ENCODE measurements at places on chromosomes 1 and 21. TPM values are rescaled to one million over a fixed set of nuclear protein-coding genes. Genes with fewer than 3 reads are reported as not detected.
A peak's percentile ranks its signal among the peaks of the same experiment; 100 is the strongest.

The SLFNL1 gene
- total RNA-seq: 0.52 TPM

The CSF3R gene
- total RNA-seq: 19.7 TPM

The SLC26A9 gene
- 0.13 TPM for total RNA-seq

The ERMAP gene
- total RNA-seq: 20.4 TPM

The MNDA gene
- not detected for total RNA-seq

The KCNJ15 gene
- 0.43 TPM for total RNA-seq

The FAF1 gene
- 35.5 TPM for total RNA-seq

The AKR7A2 gene
- 81.5 TPM for total RNA-seq

The CFAP141 gene
- not detected for total RNA-seq

The PSRC1 gene
- total RNA-seq: 14.3 TPM

The MANEAL gene
- 2.3 TPM for total RNA-seq

GRCh38 chr1:97164276-97164639 is 442.7 kb downstream of the PTBP2 start:
- H3K27me3 ChIP-seq: no peaks in the 10 kb centered on the region
- DNase-seq: no peak
- H3K36me3 ChIP-seq: no peaks in the 10 kb centered on the region
- no peak overlapping the region for H3K4me3 ChIP-seq
- H3K27ac ChIP-seq: no peak overlapping the region

- no peaks in the 10 kb centered on the region for H3K27me3 ChIP-seq
- H3K4me3 ChIP-seq: no peak overlapping the region
- H3K27ac ChIP-seq: no peak overlapping the region
- no peaks in the 10 kb centered on the region for H3K4me1 ChIP-seq
- no peaks in the 10 kb centered on the region for H3K36me3 ChIP-seq
- DNase-seq: no peak
These were observed 81.2 kb downstream of the PHTF1 start for GRCh38 chr1:113678159-113678469.

- H3K27me3 ChIP-seq: no peaks in the 10 kb centered on the region
- H3K36me3 ChIP-seq: no peaks in the 10 kb centered on the region
- peak overlapping the region; percentile 59 for H3K27ac ChIP-seq
- peaks cover 13% of the 10 kb centered on the region for H3K4me1 ChIP-seq
- peak overlapping the region; percentile 19 for H3K4me3 ChIP-seq
- peak; percentile 91 for DNase-seq
These were observed 5.5 kb downstream of the RNF223 start for GRCh38 chr1:1068517-1069055.

GRCh38 chr21:46118316-46119143 is 20.6 kb downstream of the COL6A2 start:
- H3K4me3 ChIP-seq: no peak overlapping the region
- H3K27me3 ChIP-seq: no peaks in the 10 kb centered on the region
- DNase-seq: no peak
- H3K4me1 ChIP-seq: no peaks in the 10 kb centered on the region
- no peaks in the 10 kb centered on the region for H3K36me3 ChIP-seq
- H3K27ac ChIP-seq: no peak overlapping the region

DNA sequence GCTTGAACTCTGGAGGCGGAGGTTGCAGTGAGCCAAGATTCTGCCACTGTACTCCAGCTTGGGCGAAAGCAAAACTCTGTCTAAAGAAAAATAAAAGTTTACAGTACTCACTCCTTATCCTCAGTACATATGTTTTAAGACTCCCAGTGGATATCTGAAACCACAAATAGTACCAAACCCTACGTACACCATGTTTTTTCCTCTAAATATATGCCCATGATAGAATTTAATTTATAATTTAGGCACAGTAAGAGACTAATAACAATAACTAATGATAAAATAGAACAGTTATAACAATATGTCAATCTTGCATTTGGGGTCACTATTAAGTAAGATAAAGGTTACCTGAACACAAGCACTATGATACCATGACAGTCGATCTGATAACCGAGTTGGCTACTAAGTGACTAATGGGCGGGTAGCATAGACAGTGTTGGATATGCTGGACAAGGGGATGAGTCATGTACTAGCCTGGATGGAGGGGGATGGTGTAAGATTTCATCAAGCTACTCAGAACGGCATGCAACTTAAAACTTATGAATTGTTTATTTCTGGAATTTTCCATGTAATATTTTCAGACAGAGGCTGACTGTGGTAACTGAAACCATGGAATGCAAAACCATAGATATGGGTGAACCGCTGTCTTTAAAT is 43.7 kb downstream of the ST7L start:
- H3K27ac ChIP-seq: no peak overlapping the region
- no peaks in the 10 kb centered on the region for H3K4me1 ChIP-seq
- H3K27me3 ChIP-seq: no peaks in the 10 kb centered on the region
- peak; percentile 56 for DNase-seq
- no peaks in the 10 kb centered on the region for H3K36me3 ChIP-seq
- no peak overlapping the region for H3K4me3 ChIP-seq

- H3K27ac ChIP-seq: peak overlapping the region; percentile 78
- peaks cover 10% of the 10 kb centered on the region for H3K4me1 ChIP-seq
- DNase-seq: no peak
- H3K27me3 ChIP-seq: no peaks in the 10 kb centered on the region
These were observed 1.1 kb downstream of the C1orf50 start for GRCh38 chr1:42768172-42768571.

DNA sequence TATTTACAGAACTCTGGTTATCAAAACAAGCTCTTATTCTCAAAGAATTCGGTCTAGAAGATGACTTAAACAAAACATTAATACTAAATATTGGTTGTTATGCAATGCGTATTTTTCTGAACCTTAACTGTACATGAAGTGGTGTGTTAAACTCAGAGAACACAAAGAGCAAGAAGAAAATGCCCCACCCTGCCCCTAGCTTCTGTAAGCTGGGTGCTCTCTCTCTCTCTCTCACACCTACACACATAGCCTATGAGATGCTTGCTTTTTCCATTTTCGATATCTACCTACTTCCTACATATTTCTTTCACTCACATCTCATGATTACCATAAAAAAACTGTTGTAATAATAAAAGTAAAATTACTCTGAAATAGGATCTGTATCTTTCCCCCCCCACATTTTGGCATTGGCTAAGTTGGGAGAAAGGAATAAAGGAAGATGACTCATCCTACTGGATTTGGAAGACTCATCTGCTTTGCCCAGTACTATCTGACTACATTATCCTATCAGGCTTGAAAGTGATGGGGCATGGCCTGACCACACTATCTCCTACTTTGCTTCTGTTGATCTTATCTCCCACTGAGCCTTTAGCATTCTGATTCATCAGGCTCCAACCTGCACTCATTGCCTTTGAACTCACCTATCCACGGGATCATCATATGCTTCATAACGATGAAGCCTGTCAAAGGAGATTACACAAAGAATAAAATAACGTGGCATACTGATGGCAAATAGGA is 2.9 kb downstream of the CRYZ start:
- H3K4me3 ChIP-seq: no peak overlapping the region
- peak overlapping the region; percentile 56 for H3K27ac ChIP-seq
- H3K27me3 ChIP-seq: no peaks in the 10 kb centered on the region

DNA sequence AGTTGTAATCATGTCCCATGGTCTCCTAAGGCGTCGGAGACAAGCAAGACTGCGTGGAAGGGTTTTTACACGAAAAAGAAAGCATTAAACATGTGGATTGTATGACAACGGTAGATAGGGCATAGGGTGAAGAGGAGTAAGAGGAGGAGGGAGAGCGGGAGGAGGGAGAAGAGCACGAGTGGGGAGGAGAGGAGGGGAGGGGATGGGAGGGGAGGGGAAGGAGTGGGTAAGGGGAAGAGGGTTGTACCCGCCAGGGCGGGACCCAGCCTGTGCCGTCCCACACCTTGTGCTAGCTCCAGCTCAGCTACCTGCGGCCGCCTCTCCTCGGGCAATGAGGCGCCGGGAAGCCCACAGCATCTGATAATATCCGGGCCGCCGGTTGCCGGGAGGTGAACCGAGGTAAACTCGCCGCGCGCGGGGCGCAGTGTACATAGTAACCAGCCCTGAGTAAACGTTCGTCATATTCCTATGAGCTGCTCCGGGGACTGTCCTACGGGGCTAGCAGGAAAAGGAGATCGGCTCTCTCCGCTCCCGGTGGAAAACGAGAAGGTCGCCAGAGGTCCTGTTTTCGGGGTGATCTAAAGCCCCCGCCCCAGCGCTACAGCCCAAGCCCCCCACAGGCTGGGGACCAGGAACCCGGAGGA is 449 bp upstream of the RCAN3 start:
- peak overlapping the region; percentile 46 for H3K4me3 ChIP-seq
- H3K36me3 ChIP-seq: no peaks in the 10 kb centered on the region
- DNase-seq: peak; percentile 93
- no peaks in the 10 kb centered on the region for H3K4me1 ChIP-seq
- peak overlapping the region; percentile 94 for H3K27ac ChIP-seq
- no peaks in the 10 kb centered on the region for H3K27me3 ChIP-seq

DNA sequence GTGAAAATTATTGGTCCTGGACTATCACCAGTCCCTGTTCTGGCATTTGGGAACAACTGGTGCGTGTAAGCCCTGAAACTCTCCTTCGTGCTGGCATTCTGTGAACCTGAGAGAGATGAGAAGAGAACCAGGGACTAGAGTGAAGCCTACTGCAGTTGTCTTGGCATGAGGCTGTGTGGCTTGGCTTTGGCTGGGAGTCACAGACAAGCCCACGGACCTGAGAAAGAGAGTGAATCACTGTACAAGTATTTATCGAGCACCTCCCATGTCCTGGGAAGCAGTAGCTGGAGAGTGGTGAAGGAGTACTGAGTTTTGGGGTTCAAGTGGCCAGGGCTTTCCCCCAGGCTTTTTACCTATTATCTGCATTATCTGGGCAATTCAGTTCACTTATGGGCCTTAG is 63.3 kb downstream of the FGGY start:
- H3K27ac ChIP-seq: peak overlapping the region; percentile 15
- H3K36me3 ChIP-seq: no peaks in the 10 kb centered on the region

DNA sequence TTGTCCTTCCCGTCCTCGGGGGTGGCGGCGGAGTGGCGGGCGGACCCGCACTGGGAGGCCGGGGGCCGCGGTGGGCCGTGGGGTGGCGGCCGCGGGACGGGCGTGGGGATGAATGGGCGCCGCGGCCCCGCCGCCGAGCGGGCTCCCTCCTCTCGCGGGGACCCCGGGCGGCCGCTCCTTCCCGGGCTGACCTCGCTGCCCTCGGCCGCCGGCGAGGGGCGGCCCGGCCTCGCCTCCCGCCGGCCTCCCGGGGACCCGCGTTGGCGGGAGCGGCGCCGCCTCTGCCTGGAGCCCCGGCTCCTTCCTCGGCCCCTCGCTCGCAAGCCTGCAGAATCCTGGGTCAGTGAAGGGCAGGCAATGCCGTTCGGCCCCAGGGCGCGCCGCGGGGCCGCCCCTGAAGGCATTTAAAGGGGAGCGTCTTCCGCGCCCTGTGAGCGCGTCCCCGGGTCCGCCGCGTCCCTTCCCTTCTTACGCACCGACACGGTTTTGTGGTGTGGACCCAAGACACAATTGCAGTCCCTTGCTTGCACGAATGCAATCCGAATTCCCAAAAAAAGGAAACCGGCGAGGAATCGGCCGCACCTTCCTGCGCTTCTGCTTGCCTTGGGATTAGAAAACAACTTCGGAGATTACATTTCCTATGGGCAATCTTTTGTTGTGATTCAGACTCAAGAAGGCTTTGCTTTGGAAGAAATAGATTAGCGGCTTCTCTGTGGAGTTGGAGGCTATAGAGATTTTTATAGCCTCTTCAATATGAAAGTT is 776 bp downstream of the ITSN1 start:
- no peaks in the 10 kb centered on the region for H3K27me3 ChIP-seq
- peaks cover 15% of the 10 kb centered on the region for H3K4me1 ChIP-seq
- H3K27ac ChIP-seq: peak overlapping the region; percentile 82
- peak; percentile 63 for DNase-seq
- H3K36me3 ChIP-seq: no peaks in the 10 kb centered on the region

DNA sequence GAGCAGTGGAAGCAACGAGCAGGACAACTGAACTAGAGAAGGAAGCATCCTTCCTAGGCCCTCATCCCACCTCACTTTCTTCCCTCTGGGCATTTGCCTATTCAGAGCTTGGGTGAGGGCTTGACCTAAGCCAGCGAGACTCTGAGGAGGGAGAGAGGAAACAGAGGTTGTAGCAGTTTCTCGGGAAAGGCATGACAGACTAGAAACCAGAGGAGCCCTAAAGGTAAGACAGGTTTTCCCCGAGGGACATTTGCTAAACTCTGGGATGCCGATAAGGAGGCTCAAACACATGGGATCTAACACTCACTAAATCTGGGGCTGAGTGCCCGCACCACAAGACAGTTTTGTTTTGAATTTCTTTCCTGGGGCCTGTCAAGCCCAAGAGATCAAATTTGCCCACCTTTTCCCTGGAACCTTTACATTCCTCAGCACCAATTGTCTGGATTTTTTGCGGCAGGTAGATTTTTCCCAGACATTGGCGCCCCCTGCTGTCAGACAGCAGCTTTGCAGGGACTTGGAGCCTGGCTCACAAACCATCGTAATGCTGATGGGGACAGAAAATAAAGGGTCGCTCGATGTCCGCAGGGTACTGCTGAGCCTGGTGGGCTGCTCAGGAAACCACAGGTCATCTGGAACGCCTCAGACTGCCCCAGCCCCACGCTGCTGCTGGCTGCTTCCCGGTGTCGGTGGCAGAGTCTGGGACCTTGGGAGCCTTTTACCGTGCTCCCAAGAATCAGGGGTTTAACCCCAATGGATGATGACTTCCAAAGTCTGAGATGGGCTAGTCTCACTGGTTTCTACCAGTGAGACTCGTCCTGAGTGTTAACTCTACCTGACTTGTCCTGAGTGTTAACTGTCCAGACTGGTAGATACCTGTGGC is 23.4 kb upstream of the TSPAN2 start:
- H3K27ac ChIP-seq: no peak overlapping the region
- peaks cover 6% of the 10 kb centered on the region for H3K4me1 ChIP-seq
- no peak overlapping the region for H3K4me3 ChIP-seq

DNA sequence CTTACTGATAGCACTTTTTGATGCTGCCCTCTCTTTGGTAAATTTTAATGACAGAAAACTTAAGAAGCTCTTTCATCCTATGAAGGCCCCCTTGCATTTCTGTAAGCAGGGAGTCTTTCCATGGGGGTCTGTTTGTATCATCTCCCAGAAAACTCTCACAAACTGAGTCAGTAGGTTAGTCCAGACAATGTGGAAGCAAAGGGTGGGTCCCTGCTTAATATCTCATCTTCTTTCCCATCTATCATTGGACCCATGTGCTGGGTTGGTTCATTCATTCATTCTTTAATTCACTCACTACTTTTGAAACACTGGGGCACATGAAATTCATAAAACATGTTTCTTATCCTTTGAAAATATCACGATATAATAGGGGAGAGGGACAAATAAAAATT is 164.3 kb downstream of the NTMT2 start:
- H3K27me3 ChIP-seq: no peaks in the 10 kb centered on the region
- no peak overlapping the region for H3K4me3 ChIP-seq
- no peaks in the 10 kb centered on the region for H3K4me1 ChIP-seq
- DNase-seq: no peak
- H3K27ac ChIP-seq: no peak overlapping the region

- H3K27me3 ChIP-seq: peaks cover 11% of the 10 kb centered on the region
- no peak overlapping the region for H3K27ac ChIP-seq
- no peaks in the 10 kb centered on the region for H3K36me3 ChIP-seq
- DNase-seq: no peak
- H3K4me3 ChIP-seq: no peak overlapping the region
These were observed 156.5 kb downstream of the CASZ1 start for GRCh38 chr1:10639775-10640578.
